ENCODE measurements at places on chromosomes 7 and 10. TPM values are rescaled to one million over a fixed set of nuclear protein-coding genes. Genes with fewer than 3 reads are reported as not detected.

- DNase-seq = no peak
These were observed 27.5 kb upstream of the SMC3 start for GRCh38 chr10:110540031-110540430.

DNA sequence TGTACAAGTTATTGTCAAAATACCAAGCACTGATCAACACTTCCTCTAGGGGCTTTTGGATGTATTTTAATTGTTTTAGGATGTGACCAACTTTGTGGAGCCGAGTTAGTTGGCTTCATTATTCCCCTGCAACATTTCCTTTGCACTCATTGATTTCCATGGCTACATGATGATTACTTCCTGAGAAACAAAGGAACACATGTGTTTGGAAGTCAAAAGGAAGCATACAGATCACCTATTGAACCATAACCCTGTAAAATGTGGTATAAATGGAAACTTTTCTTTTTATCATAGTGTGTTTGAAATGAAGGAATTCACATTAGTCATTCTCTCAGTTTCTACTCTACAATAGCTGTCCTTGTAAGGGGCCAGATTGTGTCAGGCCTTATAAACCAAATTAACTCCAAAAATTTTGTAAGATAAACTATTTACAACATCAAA is 32.2 kb upstream of the EXOC6 start:
- DNase-seq = no peak

GRCh38 chr10:90936276-90936659 is 15.4 kb upstream of the ANKRD1 start:
- no peak for DNase-seq

DNA sequence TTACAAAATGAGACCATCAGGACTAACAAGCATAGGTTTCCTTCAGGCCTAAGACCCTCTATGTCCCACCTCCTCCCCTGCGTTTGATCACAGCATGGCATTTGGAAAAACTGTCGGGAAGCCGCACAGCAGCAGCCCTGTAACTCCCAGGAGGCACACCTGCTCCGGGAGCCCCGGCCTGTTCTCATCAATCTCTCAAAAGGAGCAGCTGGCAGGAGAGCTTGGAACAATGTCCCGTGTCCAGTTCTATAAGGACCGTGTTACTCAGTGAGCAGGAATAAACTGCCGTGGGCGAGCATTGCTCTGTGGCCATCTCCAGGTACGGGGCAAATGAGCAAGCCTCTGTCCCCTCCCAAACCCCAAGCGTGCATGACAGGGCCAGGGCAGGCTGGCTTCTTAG is 236.9 kb downstream of the SFMBT2 start:
- DNase-seq = no peak

DNA sequence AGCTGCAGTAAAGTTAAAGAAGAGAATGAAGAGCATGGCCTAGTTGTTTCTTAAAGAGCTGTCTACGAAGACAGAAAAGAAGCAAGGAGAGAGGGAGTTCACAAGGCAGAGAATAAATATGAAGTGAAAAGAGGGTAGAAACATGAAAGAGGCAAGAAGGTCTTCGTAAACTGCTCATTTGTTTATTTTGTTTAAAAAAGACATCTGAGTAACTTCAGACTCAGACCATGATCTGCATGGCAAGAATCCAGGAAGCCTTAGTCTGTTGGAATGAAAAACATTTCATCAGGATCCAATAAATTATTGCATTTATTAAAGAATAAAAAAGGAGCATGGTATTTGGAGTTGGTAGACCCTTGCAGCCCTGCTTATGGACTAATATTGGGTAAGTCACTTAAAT is 151.1 kb downstream of the SEM1 start:
- DNase-seq = no peak

DNA sequence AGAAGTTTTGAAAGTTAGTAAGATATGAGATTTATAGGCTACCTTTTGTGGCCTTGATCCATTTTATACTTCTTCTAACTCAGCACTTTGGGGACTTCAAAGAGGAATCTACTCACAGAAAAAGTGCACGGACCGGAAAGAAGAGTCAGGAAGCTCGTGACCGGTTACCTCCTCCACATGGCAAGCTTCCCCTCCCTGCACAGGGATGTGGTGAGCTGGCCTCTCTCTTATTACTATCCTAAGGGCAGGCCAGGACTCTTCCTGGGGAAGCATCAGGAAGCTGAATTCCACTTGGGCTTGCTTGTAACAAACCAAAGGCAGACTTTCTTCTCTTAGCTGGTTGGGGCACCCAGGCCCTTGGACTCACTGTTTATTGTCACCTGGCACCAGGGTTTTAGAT is 170.8 kb upstream of the GLI3 start:
- no peak for DNase-seq

GRCh38 chr7:129401228-129401966 is 32.8 kb upstream of the STRIP2 start:
- no peak for DNase-seq

DNA sequence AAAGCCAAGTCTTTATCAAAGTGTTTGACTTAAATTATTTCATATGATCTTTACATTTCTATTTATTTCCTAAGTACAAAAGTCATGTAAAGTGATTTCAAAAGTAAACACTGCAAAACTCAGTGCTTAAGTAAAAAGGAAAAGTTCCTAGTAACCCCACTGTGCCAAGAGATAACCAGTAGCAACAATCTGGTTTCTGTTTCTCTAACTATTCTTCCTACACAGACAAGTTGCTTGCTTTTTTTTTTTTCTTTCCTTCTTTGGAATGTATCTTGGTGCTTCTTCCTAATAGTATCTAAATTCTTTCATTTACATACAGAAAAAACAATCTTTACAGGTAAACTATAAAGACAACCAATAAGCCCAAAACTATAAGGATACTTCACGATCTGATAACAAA is 3.1 kb downstream of the JCAD start:
- no peak for DNase-seq

GRCh38 chr10:117551330-117552155 is 9.0 kb downstream of the EMX2 start:
- DNase-seq = no peak

GRCh38 chr7:75630549-75630948 is 108.2 kb downstream of the HIP1 start:
- DNase-seq = no peak

DNA sequence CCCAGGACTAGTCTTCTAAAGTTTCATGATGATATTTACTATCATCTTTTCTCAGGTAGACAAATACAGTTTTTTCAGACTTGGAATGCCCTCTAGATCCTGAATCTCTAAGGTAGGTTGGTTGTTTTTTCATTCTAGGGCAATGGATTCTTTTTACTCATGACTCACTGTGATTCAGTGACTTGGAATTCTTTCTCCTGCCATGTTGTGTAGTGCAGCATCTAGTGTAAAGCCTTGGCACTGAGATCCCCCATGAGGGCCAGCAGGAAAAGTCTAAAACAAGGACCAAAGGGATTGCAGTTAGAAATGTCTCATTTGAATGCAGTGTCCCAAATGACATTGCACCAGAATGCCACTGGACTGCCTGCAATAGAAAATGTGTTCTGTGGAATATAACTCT is 430.4 kb downstream of the NEBL start:
- no peak for DNase-seq

DNA sequence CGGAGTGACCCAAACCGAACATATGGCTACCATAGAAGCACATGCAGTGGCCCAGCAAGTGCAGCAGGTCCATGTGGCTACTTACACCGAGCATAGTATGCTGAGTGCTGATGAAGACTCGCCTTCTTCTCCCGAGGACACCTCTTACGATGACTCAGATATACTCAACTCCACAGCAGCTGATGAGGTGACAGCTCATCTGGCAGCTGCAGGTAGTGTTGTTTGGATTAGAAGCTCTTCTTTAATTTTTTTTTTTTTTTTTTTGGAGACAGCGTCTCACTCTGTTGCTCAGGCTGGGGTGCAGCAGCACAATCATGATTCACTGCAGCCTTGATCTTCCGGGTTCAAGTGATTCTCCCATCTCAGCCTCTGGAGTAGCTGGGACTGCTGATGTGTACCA is 45.8 kb downstream of the NRF1 start:
- DNase-seq = no peak

- DNase-seq = no peak
These were observed 91.3 kb downstream of the PCGF5 start for GRCh38 chr10:91311601-91312381.

DNA sequence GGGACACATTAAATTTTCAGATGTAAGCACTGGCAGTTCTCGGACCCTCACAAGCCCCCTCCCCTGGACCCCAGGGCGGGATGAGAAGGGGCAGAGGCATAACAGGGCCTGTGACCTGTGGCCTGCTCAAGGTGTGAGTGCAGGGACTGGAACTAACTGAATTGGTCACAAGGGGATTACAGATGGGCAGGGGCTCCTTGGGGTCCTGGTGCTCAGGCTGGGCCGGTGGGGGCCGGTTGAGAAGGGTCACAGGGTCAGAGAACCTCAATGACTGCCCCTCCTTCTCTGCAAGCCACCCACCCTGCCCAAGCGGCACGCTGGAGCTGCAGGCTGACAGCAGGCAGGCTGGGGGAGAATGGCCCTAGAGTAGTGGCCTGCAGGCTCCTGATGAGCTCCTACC is 80.8 kb upstream of the PCBD1 start:
- DNase-seq = no peak

DNA sequence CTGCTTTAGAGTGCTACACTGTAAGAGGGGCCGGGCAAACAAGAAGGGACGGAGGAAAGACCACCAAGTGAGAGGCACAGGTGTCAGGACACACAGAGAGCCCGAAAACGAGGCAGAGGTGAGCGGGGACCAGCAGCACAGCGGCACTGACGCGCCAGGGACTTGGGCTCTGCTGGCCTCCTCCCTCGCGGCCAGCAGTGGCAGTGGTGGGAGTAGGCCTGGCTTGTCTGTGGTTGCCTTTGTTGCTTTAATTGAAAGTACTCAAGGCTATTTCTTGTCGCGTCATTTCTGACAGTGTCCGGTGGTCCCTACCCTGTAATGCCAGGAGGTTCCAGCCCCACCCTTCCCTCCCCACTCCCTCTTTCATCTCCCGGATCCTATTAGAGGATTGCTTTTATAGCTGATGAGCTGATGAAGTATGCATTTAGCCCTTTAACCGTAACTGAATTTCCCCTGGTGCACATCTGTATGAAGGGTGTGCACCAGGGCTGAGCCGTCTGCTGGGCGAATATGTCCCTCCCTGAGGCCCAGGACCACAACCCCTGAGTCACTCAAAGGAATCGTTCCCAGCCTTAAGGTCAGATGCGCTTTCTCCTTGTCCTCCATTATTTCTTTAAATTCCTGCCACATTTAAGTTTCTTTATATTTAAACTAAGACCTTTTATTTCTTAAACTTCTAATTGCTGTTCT is 39.5 kb upstream of the FAM20C start:
- no peak for DNase-seq

DNA sequence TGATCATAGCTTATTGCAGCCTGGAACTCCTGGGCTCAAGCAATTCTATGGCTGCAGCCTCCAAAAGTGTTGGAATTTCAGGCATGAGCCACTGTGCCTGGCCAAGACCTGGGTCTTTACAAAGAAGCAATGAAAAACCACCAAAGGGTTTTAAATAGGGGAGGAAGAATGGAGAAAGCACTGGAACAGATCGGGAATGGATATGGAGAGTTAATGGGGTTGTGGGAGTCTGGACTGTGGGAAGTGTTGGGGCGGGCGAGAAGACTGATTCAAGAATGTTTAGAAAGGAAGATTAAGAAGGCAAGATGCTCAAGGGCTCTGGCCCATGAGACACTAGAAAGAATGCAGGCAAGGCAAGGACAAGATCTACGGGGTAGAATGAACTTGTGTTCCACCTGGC is 98.5 kb downstream of the CARD11 start:
- DNase-seq = no peak

DNA sequence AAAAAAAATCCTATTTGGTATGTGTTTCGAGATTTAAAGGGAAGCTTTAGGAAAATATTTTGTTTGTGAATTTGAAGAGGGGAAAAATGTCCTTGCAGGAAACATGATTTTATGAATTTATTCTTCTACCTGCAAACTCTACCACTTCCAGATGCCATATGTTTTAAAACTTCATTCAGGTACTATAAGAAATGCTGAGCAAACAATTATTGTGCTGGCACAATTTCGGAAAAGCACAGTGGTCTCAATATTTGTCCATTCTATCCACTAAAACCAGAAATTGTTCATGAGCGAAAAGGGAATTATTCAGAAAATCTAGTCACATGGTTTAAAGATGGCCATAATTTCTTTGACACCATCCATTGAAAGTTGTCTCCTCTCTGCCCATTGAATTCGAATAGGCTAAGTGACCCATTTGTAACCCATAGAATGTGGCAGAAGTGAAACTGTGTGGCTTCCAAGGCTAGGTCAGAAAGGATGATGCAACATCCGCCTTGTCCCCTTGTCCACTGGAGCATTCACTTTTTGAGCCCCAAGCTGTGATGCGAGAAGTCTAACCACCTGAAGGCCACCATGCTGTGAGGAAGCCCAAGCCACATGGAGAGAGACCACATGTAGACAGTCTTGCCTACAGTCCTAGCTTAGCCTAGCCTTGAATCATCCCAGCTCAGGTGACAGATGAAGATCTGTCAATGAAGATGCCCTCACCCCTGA is 189.8 kb upstream of the PRKCQ start:
- no peak for DNase-seq

DNA sequence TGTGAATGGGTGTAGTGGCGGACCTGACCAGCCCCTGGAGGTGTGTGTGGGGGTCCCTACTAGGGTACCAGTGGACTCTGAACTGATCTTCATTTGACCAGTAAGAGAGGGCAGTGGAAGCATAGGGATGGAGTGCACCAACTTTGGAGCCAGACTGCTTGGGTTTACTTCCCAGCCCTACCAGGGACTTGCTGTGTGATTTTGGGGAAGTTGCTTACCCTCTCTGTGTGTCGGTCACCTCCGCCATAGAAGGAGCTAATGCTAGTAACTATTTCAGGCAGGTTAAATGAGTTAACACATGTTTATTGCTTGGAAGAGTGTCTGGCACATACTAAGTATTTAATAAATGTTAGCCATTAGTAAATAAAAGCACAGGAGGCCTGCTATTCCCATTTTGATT is 6.6 kb downstream of the ADCYAP1R1 start:
- no peak for DNase-seq

DNA sequence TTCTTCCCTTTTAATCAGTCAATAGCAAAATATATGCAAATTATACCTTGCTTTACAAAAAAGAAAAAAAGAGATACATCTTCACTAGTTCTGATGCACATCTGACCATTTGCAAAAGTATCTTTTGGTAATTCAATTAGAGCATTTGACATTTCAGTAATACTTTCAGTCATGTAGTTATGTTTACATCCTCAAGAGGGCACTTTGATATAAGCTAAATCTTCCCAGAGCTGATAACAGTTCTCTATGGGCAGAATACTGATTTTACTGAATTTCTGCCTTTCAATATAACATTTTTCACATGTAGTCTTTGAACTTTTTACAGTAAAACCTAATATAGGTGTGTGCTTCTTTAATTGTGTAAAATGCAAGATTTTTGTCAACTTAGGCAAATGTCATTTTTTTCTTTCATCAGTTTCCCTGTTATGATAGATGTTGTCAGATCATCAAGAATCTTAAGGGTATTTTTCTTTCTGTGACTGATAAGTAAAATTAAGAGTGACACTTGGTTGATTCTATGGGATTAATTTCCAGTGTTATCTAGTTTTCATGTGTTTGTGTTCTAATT is 703.5 kb upstream of the SEMA3D start:
- DNase-seq = no peak

The SH2D4B gene
- 0.26 TPM for total RNA-seq

The PAX4 gene
- total RNA-seq = not detected

The JAZF1 gene
- 15.9 TPM for total RNA-seq

The NRCAM gene
- total RNA-seq = 4.5 TPM

The NAT16 gene
- total RNA-seq = not detected

The TMEM270 gene
- not detected for total RNA-seq

The ANKRD61 gene
- not detected for total RNA-seq

The C10orf105 gene
- 0.15 TPM for total RNA-seq

The MEOX2 gene
- total RNA-seq = not detected

The SFTPA2 gene
- not detected for total RNA-seq

The STEAP4 gene
- total RNA-seq = 0.19 TPM

All from T-cell (primary cell).